Trophoblast cell (in vitro differentiated cells and primary cell): ENCODE measurements at places on chromosomes 11 and 22.
A peak's percentile ranks its signal among the peaks of the same experiment; 100 is the strongest.

DNA sequence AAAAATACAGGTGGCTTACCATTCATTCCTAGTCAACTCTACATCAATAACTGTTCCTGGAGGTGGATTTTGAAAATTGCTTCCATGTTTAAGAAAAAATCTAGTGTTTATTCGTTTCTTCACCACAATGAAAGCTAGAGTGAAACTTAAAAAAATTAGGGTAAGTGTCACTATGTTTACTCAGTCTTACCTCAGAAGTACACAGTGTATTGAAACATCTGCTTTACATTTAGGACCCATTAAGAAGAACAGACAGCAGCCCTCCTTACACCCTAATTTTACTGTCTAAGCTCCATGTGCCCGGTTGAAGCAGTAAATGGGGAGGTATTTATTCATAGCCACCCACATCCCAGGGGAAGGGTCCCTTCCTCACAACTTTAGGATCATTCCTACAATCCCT lies 51.4 kb downstream of the PIWIL3 start:
- no peak for DNase-seq

- DNase-seq, result peak; percentile 82
Observed at GRCh38 chr11:61963016-61963281, 4.5 kb downstream of the FTH1 start.

- DNase-seq, result peak; percentile 72
Observed at GRCh38 chr22:41028841-41029240, 63.6 kb upstream of the EP300 start.

DNA sequence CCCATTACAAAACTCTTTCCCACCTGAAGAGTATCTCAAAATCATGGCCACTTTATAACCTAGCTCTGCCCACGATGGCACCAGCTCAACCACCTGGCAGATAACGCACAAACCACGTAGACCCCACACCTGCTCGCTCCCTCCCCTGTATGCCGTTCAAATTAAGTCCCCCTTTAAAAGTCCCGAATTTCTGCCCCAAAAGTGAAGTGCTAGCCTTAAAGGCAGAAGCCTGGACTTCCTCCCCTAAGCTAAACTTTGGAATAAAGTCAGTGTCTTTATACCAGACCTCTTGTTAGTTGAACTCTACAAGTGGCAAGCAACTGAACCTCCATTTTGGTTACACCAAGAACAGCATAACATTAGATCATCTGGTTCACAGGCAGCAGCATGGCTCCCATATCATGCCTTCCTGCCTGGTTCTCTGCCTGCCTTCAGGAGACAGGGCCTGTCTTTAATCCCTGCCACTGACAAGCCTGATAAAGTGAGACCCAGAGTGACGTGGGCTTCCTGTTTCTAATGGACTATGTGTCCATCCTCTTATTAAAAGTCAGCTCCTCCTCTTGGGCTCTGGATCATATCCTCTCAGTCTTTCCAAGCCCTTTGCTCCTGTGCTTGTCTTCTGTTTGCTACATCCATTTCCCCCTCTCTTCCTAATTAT lies 32.6 kb upstream of the NNMT start:
- no peak for DNase-seq

- no peak for DNase-seq
Observed at GRCh38 chr11:28606930-28607329, 498.7 kb downstream of the METTL15 start.

- no peak for DNase-seq
Observed at GRCh38 chr11:131940126-131940525, 569.7 kb downstream of the NTM start.

DNA sequence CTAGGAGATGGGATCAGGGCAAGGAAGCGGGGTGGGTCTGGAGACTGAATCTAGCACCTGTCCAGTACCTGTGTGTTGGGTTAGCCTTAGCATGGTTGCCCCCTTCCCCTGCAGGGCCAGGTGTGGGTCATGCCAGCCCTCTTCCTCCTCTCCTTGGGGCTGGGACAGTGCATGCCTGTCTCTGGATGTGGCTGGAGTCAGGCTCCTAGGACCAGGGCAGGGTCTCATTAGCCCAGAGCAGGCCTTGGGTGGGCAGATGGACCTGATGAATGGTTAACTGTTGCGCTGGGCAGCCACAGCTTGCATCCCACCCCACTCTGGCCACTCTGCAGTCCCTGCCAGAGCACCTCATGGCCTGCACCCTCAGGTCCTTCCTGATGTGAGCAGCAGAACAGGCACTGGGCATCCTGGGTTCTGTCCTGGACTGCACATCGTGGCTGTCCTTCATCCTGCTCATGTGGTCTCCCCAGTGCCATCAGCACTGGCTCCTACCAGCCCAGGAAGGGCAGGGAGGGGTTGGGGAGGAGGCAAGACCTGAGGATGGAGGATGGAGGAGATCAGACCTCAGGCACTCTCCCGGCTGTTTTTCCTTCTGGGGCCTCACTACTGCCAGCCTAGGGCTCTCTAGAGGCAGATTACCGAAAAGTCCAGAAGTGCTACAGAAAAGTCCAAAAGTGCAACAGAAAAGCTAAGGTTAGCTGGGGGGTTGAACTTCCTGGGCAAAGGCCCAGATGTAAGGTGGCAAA lies 12.8 kb upstream of the CHRM1 start:
- no peak for DNase-seq

DNA sequence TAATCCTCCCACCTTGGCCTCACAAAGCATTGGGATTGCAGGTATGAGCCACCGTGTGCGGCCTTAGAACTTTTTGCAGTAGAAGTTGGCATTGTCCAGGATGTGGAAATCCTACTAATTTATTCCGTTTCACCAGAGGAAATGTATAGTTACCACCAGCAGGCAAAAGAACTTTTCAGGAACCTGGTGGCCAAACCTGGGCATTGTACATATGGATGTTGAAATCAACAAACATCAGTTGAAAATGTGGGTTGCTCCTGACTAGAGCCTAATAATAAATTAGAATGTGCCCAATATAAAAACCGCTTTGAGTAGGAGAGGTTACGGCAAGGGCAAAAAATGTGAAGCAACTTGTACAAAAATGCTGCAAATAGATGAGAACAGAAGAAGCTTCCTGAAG lies 40.7 kb upstream of the XBP1 start:
- no peak for DNase-seq

DNA sequence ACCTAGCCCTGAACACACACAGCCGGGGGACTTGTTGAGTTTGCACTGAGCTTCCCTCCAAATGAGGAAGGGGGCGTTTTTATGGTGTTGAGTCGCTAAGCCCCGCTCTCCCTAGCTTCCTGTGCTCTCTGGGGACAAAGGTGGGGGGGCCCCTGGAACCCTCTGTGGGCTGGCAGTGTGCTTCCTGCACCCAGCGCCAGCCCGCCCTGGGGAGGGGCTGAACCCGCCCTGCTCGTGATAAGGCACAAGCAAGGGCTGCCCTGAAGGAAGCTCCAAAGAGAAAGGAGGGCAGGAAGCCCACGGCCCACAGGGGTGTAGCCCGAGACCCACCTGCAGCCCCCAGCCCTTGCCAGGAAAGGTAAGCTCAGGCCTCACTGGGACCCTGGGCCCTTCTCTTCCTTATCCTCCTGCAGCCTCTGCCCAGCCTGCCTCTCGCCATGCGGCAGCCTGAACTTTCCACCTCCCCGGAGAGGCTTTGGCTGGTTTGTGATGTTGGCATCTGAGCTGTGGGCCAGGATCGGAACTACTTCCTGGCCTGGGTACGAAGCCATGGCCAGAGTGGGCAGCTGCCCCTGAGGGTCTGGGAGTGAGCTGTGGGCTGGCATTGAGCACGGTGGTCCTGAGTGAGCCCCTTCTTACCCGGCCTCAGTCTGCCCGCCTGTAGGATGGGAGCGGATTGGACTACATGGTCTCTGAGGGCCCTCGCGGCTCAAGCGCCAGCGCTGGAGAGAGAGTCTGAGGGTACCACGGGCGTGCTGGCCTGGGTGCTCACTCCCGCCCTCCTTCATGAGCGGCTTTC lies at the start of gene FERMT3:
TSS of gene FERMT3 (plus strand) at position 265 of the 799 bp plus-strand sequence. CDS start 644 bp downstream, outside the sequence.
- DNase-seq, result no peak

DNA sequence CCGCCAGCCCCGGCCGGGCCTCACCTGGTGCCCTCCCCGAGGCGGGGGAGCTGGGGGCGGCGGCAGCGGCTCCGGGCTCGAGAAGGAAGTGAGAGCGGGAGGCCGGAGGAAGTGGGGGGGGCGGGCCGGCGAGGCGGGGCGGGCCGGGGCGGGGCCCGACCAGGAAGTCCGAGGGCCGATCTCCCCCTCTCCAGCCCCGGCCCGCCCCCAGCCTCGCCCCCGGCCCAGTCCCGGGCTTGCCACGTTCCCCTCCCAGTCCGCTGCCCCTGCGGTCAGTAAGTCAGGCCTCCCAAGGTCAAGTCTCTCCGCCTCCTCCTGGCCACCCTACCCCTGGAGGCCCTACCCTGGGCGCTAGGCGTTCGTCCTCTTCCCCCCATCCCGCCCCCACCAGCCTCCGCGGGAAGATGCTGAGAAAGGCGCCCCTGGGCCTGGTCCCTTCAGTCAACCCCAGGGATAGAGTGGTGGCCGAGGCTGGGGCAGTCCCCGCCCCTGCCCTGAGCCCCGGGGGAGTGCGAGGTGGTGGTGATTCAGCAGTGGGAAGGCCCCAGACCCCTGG lies at the start of gene RHOG:
TSS of gene RHOG (minus strand) at position 90 of the 556 bp plus-strand sequence. CDS start 12,821 bp downstream, outside the sequence.
- peak; percentile 69 for DNase-seq

DNA sequence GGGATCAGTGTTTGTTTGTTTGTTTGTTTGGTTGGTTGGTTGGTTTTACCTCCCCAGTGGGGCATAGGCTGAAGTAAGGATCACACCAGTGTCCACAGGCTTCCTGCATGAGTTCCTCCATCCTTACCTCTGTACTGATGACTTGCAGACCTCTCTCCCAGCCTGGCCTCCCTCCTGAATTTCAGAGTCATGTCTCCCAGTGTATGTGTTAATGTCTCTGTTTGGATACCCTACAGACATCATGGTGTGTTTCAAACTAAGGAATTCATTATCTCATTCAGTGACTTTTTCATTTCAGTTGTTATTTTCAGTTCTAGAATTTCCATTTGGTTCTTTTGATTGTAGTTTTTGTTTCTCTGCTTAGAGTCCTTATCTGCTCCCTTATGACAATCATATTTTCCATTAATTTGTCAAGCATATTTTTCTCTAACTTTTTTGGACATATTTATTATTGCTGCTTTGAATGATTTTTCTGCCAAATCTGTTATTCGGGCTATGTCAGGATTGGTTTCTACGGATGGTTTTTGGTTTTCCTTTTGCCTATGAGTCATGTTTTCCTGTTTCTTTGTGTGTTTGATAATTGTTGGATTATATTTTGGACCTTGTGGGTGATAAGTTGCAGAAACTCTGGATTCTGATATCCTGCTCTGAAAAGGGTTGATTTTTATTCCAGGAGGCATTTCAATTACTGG lies 23.6 kb downstream of the MYEOV start:
- no peak for DNase-seq

DNA sequence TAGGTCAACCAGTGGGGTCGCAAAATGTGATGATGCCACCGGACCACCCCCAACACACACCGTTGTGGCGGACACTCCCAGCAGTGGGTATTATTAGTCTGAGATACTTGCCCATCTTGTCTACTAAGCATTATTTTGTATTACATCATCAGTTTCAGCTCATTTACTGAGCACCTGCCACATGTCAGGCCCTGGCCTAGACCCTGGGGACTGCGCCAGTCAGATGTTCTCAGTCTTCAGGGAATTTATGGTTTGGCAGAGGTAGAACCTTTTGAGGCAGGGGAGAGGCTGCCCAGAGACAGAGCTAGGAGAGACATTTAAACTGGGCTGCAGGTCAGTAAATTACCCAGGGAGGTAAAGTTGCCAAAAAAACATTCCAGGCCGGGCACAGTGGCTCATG lies 43.1 kb upstream of the GCAT start:
- no peak for DNase-seq

GRCh38 chr22:30004694-30005093 lies 75.6 kb upstream of the HORMAD2 start:
- no peak for DNase-seq

- no peak for DNase-seq
Observed at GRCh38 chr11:96127596-96127959, 203.7 kb upstream of the MTMR2 start.

DNA sequence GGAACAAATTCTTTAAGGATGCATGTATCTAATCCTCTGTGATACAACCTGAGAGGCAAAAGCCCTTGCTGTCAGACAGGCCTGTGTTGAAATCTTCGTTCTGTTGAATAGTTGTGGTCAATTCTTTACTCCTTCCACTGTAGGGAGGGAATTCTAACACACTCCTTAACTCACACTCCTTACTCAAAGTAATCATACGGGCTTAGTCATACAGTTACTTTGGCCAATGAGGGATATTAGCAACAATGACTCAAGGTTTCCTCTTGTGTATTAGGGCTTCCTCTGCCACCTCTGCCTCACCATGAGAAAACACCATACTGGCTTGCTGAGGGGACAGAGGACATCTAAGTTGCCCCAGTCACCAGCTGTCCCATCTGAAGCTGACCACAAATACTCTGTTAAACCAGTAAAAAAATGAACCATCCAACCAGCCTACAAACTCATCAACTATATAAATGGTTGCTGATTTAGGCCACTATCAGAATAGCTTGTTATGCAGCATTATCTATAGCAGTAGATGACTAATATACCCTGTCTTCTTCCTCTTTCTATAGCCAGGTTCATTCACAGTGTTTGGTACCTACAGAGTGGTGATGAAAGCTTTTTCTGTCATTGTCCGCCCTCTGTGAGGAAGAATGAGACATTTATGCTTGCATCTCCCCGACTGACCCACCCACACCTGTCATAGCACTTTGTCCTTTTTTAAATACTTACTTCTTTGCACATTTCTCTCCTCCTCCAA lies 322.8 kb upstream of the SYN3 start:
- DNase-seq, result peak; percentile 36

GRCh38 chr11:57338142-57338541 lies at the start of gene P2RX3:
TSS of gene P2RX3 (plus strand) at chr11:57338352. CDS start at chr11:57338551, 199 bp downstream.
- no peak for DNase-seq

DNA sequence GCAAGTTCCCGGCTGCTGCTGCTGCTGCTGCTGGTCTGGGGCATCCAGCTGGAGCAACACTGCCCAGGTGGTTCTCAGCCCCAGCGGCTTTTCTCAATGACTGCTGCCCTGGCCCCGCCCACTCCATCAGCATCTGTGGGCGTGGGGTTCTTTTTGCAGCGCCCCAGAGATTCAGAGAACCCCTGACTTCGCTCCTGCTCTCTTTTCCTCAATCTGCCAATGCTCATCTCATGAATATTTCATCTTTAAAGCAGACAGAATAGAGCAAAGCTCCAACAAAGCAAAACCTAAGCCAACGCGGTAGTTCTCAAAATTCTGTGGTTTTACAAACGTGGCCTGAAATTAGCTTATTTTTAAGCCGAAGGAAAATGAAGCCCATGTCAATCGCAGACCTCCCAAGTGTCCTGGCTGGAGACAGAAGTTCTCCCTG lies 363.6 kb downstream of the CTTN start:
- DNase-seq, result no peak

DNA sequence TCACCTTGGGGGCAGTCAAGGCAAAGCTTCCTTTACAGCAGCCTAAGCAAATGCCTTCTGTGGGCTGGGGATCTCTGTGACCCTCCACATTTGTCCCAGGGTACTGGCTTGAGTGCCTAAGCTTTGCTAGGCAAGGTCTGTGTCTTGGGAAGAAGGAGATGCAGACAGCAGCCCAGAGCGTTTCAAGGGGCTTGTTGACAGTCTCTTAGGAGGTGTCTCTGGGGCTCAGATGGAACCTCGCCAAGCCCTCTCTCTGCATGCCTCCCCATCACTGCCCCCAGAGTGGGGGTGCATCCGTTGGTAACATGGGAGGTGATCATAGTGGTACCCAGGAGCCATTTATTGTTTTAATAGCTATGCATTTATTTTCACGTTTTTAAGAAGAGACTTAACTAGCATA lies 29.1 kb upstream of the TMPRSS4 start:
- no peak for DNase-seq
